ENCODE measurements at places on chromosomes 7 and 10.

DNA sequence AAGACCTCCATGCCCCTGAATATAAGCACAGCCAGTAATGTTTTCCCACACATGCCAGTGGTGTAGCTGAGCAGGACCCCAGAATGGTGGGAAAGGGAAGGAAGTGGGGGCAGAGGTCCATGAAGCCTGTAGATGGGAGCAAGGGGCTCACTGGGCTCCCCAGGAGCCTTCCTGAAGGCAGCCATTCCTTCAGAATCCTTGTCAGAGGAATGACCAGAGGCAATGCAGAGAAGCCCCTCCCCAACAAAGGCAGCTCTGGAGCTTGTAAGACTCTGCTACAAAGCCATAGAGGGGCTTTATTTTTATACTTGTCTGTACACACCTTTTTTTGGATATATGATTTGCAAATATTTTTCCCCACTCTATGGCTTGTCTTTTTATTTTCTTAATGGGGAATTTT lies 165.0 kb upstream of the TCF7L2 start:
- DNase-seq: no peak

- DNase-seq: no peak
These were observed 2.2 kb upstream of the TMEM270 start for GRCh38 chr7:73858807-73859206.

- DNase-seq: no peak
These were observed 9.0 kb downstream of the GET4 start for GRCh38 chr7:885261-885892.

DNA sequence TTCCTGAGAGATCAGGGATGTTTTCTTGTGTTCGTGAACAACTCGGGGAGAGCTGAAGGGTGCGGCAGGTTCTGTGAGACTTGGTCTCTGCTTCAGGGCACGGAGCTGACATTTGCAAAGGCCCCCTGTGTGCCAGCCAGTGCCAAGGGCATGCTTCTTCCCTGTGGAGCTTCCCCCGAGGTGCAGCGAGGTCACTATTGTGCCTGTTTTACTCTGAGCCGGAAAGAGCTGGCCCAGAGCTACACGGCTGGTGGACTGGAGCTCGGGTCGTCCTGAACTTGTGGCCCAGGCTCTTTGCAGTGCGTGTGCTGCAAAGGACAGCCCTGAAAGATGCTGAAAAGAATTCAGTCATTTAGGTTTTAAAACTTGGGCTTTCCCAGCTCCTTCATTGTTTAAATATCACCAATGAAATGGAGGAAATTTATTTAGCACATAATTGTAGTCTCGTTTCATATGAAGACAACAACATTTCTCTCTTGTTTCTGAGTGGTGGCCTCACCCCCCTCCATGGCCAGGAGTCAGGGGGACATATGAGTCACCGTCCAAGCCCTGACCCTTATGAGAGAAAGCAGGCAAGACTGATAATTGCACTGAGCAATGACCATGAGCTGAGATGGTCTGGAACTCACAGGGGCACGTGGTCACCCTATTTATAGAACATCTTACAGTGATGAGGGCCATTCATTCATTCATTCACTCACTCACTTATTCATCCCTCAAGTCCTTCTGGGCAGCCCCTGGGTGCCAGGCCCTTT lies 102.6 kb downstream of the PTPRE start:
- no peak for DNase-seq

DNA sequence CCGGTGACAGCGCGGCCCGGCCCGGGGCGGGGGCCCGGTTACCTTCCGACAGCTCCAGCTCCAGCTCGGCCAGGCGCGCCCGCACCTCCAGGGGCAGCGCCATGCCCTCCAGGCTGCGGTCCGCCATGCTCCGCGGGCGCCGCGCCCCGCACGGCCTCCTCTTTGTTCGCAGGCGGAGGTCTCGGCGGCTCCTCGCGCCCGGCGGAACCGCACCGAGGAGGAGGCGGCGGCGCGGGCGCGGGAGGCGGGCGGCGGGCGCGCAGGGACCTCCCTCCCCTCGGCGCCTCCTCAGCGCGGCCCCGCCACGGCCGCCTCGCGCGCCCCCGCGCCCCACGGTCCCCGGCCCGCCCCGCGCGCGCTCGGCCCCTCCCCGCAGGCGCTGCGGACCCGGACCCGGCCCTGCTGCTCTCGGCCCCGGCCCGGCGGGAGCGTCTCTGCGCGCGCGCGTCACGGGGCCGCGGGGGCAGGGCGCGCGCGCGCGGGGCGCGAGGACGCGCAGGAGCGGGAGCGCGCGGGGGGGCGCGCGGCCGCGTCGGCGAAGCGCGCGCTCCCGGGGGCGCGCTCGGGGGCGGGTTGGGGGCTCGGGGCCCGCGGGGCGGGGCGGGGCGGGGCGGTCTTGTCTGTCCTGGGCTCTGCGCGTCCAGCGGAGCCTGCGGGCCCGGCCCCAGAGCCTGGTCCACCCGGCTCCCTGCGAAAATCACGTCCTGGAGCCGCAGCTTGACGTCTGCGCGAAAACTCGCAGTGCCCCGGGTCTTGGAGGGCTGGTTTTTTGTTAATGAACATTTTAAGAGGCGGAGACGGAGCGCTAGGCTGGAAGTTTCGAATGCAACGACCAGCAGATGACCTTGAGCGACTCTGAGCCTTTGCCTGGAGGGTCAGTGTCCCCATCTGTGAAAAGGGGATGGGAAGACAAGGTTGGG lies at the start of gene DIP2C:
Gene DIP2C, minus strand, starts transcription at position 217 of the 920 bp plus-strand sequence. Its CDS starts 90 bp downstream, at position 127.
- DNase-seq: peak; percentile 57

GRCh38 chr10:13272164-13272571 lies 27.7 kb downstream of the PHYH start:
- peak; percentile 82 for DNase-seq

GRCh38 chr10:111999205-111999914 lies 184.2 kb downstream of the GPAM start:
- no peak for DNase-seq

DNA sequence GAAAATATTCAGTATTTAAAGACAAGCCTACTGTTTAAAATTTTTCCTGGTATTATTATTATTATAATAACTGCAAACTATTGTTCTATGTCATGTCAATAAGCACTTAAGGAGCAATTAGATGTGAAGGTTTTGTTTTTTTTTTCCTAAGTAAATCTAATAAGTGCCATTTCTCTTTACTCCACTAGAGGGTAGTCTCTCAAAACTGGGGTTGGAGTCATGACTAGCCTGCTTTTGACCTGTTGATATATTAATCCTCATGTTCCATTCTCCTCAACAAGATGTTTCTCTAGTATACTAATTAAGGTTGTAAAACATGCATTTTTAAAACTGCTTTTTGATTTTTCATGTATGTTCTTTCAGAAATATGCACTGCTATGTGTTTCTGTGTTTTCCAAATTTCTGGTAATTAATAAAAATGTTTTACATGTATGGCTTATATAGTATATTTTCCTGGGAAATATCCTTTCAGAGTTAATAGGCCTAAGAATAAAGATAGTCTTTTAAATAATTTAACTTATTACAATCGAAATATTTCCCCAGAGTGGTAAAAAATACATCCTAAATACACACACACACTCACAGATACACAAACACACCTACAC lies 1.0 kb upstream of the LRRN3 start:
- peak; percentile 20 for DNase-seq

DNA sequence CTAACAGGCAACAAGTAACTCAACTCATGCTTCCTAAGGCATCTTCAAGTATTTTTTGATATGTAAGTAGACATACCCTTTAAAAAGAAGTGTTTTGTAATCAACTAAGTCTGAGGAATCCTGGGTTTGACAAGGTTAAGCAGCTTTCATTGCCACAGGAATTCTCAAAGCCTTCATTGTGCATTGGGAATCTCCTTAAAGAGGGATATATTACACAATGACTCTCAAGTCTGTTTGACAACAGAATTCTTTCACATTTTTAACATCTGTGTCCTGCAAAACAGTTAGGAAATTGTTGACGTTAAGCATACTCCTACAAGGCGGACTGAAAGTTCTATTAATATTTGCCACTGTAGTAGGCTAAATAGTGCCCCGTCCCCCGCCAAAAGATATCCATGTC lies 71.4 kb downstream of the SGMS1 start:
- no peak for DNase-seq

- DNase-seq: no peak
These were observed 38.3 kb upstream of the PRLHR start for GRCh38 chr10:118633786-118634185.

DNA sequence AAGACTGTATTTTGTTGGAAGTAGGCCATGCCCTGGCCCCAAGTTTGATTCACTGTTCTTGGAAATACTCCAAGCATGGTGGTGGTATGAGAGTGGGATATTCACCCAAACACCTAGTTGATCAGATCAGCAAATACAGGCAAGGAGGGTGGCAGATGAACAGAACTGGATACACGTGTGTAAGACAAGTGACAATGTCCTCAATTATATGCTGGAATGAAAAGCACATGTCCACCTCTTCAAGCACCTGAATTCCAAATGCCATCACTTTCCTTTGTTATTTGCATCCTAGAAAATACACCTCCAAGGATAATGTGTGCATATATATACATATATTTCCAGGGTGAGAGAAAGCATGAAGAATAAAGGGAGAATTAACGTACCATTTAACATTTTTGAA lies 131.8 kb upstream of the ZEB1 start:
- DNase-seq: no peak

GRCh38 chr7:57482-58255 lies 134.7 kb upstream of the FAM20C start:
- DNase-seq: no peak

- DNase-seq: no peak
These were observed 752.0 kb downstream of the GRID1 start for GRCh38 chr10:85614566-85614965.

GRCh38 chr7:97064972-97065587 lies 40.4 kb upstream of the DLX5 start:
- peak; percentile 10 for DNase-seq

GRCh38 chr7:15845868-15846267 lies 159.4 kb upstream of the MEOX2 start:
- no peak for DNase-seq

- no peak for DNase-seq
These were observed 50.5 kb upstream of the NANOS1 start for GRCh38 chr10:118978998-118979350.

DNA sequence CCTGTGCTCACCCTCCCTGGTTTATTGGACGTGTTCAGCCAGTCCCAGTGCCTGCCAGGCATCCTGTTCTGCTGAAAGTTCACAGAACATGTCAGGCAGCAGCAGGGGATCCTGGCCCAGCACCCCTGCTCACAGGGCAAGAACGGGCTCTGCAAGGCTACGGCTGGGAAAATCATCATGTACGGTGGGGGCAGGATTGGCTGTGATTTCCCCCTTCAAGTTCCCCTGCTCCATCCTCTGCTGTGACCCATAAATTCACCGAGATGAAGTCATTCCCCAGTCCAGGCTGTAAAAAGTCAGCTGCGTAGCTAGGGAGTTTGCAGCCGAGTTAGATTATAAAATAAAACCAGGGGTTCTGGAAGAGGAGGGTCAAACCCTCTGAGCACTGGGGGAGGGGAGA lies 484.1 kb upstream of the ZMIZ1 start:
- DNase-seq: no peak

DNA sequence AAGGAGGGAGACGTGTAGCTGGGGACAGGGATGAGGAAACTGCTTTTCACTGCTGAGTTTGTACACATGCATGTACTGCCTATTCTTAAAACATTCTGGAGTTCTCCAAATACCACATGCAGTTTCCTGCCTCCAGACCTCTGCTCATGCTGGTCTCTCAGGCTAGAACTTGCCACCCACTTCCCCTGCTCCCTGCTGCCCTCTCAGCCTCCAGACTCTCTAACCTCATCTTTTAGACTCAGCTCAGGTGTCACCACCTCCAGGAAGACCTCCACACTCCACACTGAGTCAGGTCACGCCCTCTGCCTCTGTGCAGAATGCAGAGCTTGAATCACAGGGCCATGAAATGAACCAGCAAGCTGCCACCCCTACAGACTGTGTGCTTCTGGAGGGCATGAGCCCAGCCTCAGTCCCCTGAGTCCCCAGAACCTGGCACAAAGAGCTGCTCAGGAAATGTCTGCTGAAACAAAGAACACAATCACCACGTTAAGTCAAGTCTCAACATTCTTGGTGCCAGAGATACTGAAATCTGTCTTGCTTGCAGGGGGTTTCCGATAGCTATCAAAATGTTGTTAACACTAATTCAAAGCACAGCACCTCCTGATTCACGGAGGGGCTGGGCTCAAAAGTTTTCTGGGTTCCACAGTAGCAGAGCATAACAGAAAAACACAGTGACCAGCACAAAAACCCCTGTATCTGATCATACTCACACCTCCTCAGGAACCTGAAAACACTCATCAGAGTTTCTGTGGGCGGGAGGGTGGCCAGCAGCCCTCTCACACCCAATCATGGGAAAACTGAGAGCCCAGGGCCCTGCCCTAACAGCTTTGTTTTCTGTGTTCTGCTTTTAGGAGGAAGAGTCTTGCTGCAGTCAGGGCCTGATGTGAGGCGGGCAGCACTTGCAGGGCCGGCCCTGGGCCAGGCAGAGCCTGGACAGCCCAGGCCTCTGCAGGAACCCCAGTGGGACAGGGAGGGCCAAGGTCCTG lies 21.1 kb downstream of the FAM53B start:
- DNase-seq: no peak

DNA sequence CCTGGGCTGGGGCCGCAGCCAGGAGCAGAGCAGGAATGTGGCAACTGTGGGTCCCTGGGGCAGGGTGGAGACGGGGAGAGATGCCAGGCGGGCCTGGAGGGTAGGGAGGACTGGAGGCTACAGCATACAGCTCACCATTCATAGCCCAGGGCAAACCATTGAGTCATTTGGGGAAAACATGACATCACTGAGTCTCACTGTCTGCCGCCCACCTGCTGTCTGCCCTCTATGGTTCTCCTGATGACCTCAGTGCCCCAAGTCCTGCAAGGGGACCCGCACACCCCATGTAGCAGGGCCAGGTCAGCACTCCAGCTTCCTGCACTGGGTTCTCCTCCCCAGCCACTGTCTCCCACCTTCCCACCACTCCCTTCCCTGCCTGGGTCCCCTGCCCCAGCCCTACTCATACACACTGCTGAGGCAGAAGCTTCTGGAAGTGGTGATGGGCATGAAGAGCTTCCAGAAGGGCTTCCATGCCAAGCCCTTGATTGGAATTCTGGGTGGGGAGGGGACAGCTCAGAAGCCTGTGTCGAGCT lies 10.4 kb downstream of the CHST3 start:
- no peak for DNase-seq

- no peak for DNase-seq
These were observed 776 bp downstream of the TMEM184A start for GRCh38 chr7:1555046-1555812.

GRCh38 chr10:21203473-21204107 lies 306.5 kb upstream of the NEBL start:
- DNase-seq: no peak

DNA sequence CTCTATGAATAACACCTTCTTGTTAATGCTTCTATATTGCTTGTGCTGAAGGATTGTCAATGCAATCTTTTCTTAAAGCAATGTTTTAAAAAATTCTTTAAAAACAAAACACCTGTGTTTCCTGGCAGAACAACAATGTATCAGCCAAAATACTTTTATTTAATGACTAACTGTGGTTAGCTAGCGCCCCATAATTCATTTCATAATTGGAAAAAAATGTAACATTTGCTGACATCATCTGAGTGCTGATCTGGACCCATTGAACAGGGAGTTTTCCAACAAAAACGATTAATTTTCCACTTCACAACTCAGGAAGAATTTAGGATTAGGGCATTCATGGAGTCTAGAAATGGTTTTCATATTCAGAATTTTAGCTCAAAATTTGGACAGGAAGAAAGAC lies 137.6 kb upstream of the CDK6 start:
- DNase-seq: no peak

Measured in midbrain (tissue), 1 donor.